ENCODE measurements at places on chromosomes 12 and 14. TPM values are rescaled to one million over a fixed set of nuclear protein-coding genes. Genes with fewer than 3 reads are reported as not detected.

The DAAM1 gene
- total RNA-seq = 30.4 TPM

The HOXC10 gene
- not detected for total RNA-seq

The C12orf50 gene
- total RNA-seq = not detected

The CIDEB gene
- 6.1 TPM for total RNA-seq

The SLC25A47 gene
- total RNA-seq = not detected

The IGFBP6 gene
- total RNA-seq = 7.4 TPM

The GPX2 gene
- total RNA-seq = 1.0 TPM

The TRPV4 gene
- 2.9 TPM for total RNA-seq

The IFNG-AS1 gene
- not detected for total RNA-seq

The PPM1H gene
- total RNA-seq = 37.1 TPM

The ABCD2 gene
- 0.05 TPM for total RNA-seq

Data from WTC11 (cell line).